Fibroblast of villous mesenchyme (primary cell): ENCODE measurements at places on chromosomes 7 and 10. TPM values are rescaled to one million over a fixed set of nuclear protein-coding genes. Genes with fewer than 3 reads are reported as not detected.

DNA sequence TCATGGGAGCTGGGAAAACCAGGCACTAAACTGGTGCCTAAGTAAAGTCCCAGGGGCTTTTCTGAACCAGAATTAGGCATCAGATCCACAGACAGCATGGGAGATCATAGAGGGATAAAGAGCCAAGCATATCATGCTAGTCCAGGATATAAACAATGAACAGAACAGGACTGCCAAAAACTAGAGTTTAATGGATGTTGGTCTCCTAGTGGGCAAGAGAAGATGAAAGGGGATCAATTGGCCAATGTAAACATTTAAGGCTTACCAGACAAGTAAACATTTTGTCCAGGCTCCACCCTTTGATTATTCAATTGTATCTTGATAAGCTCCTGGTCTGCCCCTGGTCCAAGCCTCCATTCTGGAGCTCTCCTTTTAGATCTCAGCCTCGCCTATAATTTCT, 18.9 kb downstream of the MACC1 start:
- no peak for DNase-seq

The HOXA5 gene
- 7.4 and 10.8 TPM in 2 replicates for total RNA-seq

- peak; percentile 74 for DNase-seq
Observed at GRCh38 chr10:12656518-12657142, 307.3 kb downstream of the CAMK1D start.

DNA sequence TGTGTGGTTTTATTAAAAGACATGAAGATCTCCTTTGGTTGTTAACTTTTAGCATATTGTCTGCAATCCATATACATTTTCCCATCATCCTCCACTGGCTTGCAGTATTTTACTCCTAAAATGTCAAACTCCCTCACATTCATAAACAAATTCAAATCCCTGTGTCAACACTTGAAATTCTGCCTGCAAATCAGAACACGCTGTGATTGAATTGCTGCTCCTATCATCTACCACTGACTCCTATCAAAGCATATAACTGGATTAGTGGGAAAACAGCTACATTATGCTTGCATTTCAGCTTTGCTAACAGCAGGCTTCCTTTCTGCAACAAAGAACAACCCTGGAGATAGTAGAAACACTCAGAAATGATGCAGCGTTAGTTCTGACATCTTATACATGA, 281.8 kb upstream of the HGF start:
- DNase-seq: peak; percentile 53

The CRYGN gene
- under 0.01 TPM in 1 of 2 replicates, not detected in the other for total RNA-seq

The CEP55 gene
- total RNA-seq: 20.0 and 35.0 TPM in 2 replicates

DNA sequence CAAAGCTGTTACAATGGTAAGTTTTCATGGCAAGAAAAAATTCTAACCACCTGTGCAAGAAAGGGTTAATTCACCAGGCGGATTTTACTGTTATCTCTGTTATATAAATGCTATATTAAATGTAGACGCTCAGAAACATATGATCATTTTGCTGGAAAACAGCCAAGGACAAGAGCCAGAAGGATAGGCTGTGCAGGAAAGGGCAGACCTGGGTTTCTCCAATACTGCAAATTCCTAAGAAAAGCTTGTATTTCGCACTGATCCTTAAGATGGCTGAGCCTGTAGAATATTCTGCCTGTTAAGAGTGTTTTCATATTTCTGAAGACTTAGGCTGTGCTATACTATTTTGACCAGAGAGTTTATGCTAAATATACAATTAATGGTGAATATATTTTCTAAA, 564.1 kb upstream of the KCND2 start:
- DNase-seq: no peak

DNA sequence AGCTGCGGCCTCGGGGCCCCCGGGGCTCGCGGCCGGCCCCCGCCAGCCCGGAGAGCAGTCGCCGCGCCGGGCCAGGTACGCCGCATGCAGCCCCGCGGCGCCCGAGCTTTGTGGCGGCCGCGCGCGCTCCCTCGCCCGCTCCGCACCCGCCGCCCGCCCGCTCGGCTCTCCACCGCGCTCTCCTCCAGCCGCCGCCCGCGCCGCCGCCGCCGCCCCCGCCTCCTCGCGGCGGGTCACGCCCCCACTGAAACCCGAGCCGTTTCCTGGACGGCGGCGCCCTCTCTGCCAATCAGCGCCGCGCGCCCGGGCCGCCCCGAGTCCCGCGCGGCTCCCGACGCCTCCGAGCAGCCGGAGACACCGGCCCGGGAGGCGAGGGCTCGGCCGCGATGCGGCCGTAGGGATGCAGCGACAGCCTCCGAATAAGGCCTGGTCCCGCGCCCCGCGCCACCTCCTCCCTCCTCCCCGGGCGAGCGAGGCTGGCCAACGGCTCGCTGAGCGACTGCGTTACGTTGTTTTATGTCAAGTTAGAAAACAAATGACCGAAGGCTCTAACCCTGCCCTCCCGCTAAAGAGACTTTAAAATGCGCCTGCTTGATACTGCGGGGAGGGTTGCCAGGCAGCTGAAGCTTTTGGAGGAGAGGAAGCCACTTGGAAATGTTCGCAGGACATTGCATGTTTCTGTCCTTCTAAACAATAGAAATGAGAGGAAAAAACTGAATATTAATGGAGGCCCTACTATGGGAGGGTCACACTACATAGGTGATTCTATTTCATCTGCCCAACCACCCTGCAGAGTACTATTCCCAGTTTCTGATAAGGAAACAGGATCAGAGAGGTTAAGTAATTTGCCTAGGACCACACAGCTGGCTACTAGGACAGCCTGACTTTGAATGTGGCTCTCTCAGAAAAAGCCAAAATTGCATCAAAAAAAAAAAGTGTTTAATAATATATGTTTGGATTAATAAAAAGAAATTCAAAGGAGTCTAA, at the start of gene FGFR2:
Gene FGFR2, minus strand, starts transcription at position 182 of the 987 bp plus-strand sequence. CDS start 4,627 bp downstream, outside the sequence.
- DNase-seq: peak; percentile 65

The TMEM196 gene
- total RNA-seq: not detected in 2 replicates

DNA sequence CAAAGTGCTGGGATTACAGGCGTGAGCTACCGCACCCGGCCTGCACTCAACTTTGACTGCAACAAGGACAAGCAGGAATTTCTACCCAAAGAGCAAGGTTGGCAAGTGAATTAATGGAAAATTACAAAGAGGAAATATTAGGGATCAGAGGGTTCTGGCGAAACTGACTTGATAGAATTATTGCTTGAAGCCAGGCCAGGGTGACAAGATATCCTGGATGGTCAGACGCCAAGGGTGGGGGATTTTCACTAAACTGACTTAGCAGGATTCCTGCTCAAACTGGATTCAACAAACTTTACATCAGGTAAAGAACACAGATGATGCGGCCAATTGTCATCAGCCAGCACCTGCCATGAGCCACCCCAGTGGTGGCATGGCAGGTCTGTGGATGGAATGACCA, 603.6 kb upstream of the MGMT start:
- no peak for DNase-seq

DNA sequence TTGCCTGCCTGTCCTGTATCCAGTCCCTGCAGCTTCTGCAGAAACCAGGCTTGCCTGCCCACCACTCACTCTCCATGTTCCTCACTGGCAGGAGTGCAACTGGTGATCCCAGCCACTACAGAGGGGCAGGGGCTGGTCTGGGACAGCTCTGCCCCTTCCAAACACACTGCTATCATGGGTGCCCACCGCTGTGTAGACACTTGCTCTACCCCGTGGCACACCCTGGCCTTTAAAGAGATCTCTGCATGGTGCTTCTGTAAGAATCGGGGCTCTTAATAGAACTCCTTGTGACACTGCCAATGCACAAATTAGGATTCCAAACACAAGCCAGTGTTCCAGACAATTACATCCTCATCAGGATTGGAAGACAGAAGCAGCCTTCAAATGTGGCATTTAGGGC, 41.7 kb downstream of the C10orf90 start:
- no peak for DNase-seq

The ACTL6B gene
- not detected in 2 replicates for total RNA-seq

GRCh38 chr10:3701491-3701890, 83.5 kb downstream of the KLF6 start:
- DNase-seq: no peak

The IDI2 gene
- not detected in 2 replicates for total RNA-seq

The SPACDR gene
- total RNA-seq: not detected in 2 replicates
